ENCODE measurements at places on chromosomes 6 and 20. TPM values are rescaled to one million over a fixed set of nuclear protein-coding genes. Genes with fewer than 3 reads are reported as not detected.

The ENPP4 gene
- 4.3 TPM for total RNA-seq

The MED23 gene
- 56.7 TPM for total RNA-seq

The PRDM13 gene
- not detected for total RNA-seq

The SLC17A3 gene
- 0.30 TPM for total RNA-seq

The DEFB132 gene
- total RNA-seq = not detected

GRCh38 chr6:125474061-125474460 lies 172.3 kb upstream of the HDDC2 start:
- DNase-seq = no peak

DNA sequence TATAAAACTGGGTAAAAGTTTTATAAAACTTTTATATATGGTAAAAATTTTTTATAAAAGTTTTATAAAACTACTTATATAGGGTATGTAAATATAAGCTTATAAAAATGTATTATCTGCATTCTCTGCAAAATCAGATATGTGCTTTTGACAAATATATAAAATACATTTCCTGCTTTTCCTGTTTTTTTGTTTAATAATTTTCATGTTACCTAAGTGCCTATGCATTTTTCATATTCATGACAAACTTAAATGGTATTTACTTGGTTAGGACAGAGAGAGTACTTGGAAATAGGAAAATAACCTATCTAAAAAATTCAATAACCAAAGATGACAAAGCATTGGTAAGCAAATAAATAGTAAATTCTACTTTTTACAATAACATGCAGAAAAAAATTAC lies 41.2 kb downstream of the ADGRG6 start:
- DNase-seq = no peak
